ENCODE measurements at places on chromosomes 16 and 17. TPM values are rescaled to one million over a fixed set of nuclear protein-coding genes. Genes with fewer than 3 reads are reported as not detected.

Gene PRSS33
- total RNA-seq, result not detected

Gene CRHR1
- total RNA-seq, result 7.5 TPM

Gene CDK3
- 2.1 TPM for total RNA-seq

Gene RNF135
- total RNA-seq, result 3.1 TPM

Gene SLC47A2
- 0.27 TPM for total RNA-seq

Gene CD300H
- total RNA-seq, result not detected

Gene METTL26
- 23.8 TPM for total RNA-seq

Gene CD300LG
- total RNA-seq, result not detected

Gene ACSM2A
- total RNA-seq, result not detected

Gene ATAD5
- total RNA-seq, result 11.2 TPM

Gene PIK3R6
- total RNA-seq, result 0.54 TPM

Gene EVPLL
- total RNA-seq, result not detected

Gene COX4I1
- total RNA-seq, result 120 TPM

Gene G6PC3
- total RNA-seq, result 18.0 TPM

Gene RAMP2
- 8.7 TPM for total RNA-seq

Gene ADAMTS18
- total RNA-seq, result 4.7 TPM

Gene IRX5
- 14.6 TPM for total RNA-seq

Gene ASB16
- not detected for total RNA-seq

Gene HES7
- 0.73 TPM for total RNA-seq

Gene EVPL
- not detected for total RNA-seq

Gene CLEC18A
- 9.3 TPM for total RNA-seq

Gene KRT39
- total RNA-seq, result not detected

Gene BRIP1
- 16.0 TPM for total RNA-seq

Gene ZFPM1
- total RNA-seq, result 2.8 TPM

Gene PHKG2
- total RNA-seq, result 11.2 TPM

Gene ABCA3
- total RNA-seq, result 45.2 TPM

Gene CD300E
- not detected for total RNA-seq

Gene PTGES3L
- 3.1 TPM for total RNA-seq

Gene TP53TG3E
- not detected for total RNA-seq

Gene MEOX1
- total RNA-seq, result 0.09 TPM

Gene OR2C1
- total RNA-seq, result 0.45 TPM

Gene VASN
- total RNA-seq, result 2.4 TPM

Gene CCL2
- 5.5 TPM for total RNA-seq
